ENCODE measurements at places on chromosomes 2 and 18.

DNA sequence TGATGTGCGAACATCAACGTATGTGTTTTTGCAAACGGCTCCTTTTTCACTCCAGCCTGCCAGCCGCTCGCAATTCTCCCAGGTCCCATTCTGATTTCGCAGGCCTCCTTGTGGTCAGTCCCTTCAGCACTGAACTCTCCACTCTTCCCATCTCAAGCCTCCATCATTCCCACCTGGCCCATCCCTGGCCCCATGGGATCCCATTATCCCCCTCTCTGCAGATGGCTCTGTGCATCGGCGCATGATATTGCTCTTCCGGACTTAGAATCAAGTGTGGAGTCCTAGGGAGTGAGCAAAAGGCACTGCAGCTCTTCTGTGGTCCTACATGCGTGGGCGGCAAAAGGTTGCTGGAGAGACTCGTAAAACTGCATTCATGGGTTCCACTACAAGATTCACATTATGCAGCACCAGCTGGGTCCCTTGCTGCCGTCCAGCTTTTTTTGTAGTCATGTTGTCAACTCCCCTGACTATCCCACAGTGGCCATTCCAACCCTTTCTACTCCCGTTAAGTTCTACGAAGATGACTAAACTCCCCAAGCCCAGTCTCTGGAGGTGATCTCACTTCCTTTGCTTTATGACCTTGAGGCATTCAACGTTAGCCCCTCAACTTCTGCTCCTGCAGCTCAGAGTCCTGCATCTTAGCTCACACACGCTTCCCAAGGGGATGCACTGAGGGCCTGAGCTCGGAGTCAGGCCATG lies 125.3 kb upstream of the NRP2 start:
- peak; percentile 13 for DNase-seq

DNA sequence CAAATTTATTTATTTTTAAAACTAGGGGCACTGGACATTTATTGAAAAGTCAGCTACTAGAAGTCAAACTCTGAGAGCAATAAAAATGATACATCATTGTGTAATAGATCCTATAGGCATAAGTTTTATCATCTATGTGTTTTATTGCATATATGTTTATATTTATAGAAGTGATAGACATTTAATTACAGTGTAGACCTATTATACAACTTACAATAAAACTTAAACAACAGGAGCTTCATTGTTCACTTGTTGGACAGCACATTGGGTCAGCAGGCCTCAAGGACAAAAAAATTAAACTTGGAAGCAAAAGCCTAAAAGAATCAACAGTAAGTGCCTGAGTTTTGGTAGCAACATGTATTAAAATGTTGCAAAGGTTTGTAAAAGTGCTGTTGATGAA lies 15.0 kb upstream of the ACTR2 start:
- DNase-seq: no peak

DNA sequence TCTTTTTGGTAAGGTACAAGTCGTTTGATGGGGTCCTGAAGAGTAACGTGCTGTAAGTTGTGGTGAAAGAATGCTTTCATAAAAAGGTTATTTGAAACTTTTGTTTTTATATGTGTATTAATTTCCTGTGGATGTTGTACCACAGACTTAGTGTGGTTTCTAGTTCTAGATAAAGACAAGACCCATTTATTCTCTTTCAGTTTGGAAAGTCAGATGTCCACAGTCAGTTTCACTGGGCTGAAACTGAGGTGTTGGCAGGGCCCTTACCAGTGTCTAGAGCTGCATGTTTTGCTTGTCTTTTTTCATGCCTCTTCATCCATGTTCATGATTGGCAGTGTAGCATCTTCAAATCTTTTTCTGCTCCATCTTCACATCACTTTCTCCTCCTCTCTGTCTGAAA lies 22.1 kb upstream of the DOCK10 start:
- DNase-seq: no peak

- DNase-seq: no peak
Measured at GRCh38 chr18:36849288-36850006, 20.5 kb downstream of the KIAA1328 start.

DNA sequence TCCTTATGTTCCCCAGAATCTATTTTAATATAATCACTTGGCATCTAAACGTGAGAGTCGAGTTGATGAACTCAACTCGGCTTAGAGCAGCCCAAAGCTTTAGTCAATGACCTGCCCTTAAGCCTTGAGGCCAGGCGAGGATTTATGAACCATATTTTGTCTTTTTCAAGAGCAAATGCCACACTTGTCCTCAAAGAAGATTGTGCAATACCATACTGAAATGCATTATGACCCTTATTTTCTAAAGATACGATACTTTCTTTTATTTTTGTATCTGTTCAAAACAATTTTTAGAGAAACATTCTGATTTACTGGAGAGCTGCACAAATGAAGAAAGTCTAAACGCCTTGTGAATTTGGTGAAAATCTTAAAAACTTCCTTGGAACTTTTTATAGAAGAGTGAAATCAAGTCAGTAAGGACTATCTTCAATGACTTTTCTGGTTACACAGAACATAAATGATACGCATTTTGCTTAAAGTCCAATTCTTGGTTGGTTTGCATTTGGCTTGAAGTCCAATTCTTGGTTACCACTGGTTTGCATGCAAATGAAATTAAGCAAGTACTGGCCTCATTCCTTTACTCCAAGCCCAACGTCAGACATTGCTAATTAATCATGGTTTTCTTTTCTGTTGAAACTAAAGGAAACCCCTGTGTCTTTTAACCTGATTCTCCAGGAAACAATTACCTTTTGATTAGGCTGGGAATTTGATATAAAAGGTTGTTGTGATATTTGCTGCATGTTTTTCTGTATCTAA lies 105.8 kb upstream of the CAVIN2 start:
- DNase-seq: no peak

DNA sequence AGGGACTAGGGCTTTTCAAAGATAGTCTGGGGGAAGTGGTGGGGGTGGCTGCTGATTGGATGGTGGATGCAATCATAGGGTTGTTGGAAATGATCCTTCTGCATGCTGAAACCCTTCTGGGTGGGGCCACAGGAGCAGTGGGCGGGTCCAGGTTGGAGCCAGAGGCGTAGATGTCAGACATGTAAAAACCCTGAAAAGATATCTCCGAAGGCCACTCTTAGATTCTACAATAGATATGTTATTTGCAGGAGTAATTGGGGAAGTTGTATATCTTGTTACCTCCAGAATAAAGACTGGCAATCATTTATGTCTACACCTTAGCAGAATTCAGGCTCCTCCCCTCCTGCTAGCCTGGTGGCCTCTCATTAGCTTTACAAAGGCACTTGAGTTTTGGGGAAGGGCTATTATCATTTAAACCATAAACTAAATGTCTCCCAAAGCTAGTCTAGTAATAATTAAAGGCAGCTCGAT lies 8.2 kb upstream of the FAM98A start:
- DNase-seq: no peak

GRCh38 chr2:74419345-74419744 lies 2.1 kb downstream of the C2orf81 start:
- no peak for DNase-seq

DNA sequence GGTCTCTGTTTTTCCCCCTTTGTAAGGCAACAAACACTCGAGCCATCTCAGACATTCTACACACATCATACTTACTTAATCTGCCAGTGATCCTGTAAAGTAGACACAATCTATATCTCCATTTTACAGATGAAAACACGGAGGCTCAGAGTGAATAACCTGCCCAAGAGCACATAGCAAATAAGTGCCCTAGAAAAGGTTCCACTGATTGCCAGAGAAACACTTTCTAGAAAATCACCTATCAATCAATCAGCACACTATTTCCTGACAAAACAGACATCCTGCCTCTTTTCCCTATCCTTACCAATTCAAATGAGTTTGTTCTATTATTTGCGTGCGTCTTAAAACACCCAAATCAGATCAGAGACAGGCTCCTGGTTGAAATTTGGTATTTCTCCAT lies 23.9 kb downstream of the SLC66A3 start:
- no peak for DNase-seq

DNA sequence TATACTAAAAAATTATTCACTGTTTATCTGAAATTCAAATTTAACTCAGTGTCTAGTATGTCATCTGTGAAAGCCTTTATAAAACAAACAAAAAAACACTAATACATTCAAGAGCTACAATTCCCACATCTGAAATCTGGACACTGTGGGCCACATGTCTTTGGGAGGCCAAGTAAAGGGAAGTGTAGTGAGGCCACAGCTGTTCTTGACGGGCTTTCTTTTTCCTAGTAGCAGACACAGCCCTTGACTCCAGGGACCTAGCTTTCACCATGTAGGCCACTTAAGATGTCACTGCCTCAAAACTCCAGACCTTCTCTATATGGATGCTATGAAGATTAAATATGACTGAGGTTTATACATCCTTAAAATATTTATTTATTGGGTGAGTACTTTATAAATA lies 91.1 kb downstream of the RBMS1 start:
- no peak for DNase-seq

DNA sequence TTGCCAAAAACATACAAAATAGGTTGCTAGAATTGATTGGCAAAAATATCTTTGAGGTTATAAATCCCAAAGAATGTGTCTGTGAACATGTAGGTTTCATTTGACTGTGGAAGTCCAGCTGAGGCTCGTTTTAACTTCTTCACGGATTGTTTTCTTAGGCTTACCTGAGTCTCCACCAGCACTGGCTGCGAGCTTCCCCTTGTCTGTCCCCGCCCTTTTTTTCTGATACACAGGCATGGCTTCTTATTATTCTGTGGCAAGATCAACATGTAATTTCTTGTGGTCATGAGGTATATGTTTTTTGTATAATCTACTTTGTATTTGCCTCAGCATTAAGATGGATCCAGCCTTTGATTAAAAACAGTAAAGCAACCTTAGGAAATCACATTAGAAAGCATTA lies 7.2 kb upstream of the SLC40A1 start:
- no peak for DNase-seq

DNA sequence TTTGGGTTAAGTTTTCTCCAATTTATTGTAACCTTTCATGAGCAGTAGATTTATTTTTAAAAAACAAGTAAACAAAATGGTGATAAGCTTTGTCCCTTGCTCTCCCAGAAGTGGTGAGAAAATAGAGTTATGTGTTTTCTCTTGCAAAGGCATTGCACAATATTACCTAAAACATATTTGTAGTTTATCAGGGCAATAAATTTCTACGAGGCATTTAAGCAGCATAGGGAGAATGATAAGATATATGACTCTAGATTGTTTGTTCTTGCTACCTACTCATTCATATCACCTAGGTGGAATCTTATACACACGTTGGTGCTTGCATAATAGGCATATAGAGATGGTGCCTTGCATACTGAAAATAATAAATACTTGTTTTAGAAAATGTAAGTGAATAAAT lies 201.7 kb downstream of the MYO1B start:
- no peak for DNase-seq

GRCh38 chr2:189370719-189371118 lies 70.6 kb upstream of the WDR75 start:
- no peak for DNase-seq

GRCh38 chr2:232236200-232236599 lies 142.4 kb upstream of the ALPP start:
- no peak for DNase-seq

- DNase-seq: no peak
Measured at GRCh38 chr2:232525199-232525598, 761 bp upstream of the CHRND start.

- no peak for DNase-seq
Measured at GRCh38 chr18:22470248-22471235, 52.8 kb upstream of the CTAGE1 start.

DNA sequence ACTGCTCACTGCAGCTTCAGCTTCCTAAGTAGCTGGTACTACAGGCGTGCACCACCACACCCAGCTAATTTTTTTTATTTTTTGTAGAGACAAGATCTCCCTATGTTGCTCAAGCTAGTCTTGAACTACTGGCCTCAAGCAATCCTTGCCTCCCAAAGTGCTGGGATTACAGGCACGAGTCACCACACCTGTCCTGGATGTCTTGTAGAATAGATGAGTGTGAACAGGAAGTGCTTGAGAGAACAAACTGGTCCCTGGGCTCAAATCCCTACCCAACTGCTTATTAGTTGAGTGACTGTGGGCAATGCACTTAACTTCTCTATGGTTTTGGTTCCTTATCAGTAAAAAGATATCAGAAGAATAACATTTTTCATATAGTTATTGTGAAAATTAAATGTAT lies 34.2 kb downstream of the PKDCC start:
- DNase-seq: no peak

DNA sequence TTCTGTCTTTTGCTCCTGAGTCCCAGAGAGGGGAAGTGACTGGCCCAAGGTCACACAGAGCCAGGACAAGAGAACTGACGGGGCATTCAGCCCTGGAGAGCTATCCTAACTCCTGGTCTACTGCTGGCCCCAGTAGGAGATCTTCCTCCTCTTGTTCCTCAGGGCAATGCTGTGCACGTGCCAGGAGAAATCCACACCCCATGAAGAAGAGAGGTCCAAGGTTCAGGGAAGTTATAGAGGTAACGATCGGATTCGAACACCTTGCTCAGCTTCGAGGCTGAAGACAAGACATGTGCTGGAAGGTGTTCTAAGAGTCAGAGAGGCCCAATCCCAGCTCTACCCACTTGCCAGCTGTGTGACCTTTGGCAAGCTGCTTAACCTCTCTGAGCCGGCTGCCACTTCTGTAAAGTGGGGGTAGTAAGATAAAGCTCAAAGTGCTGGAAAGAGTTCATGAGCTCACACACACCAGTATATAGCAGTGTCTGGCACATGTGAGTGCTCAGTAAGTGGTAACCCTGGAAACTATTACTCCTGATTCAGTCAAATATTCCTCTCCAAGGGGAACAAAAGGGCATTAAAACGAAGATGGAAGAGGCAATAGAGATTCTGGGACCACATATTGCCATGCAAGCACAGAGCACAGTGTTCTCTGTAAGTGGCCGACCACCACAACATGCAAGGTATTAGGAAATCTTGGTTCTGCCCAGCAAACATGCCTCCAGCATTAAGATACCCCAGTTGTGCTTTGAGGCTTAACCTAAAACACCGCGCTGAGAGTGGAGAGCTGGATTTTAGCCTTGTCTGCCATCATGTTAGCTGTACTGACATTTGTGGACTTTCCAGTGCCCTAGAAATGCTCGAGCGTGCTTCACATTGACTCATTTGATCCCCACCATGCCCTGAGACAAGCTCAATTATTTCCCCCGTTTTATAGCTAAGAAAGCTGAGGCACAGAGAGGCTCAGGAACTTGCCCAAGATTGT lies 25.6 kb downstream of the SERTAD2 start:
- DNase-seq: no peak

DNA sequence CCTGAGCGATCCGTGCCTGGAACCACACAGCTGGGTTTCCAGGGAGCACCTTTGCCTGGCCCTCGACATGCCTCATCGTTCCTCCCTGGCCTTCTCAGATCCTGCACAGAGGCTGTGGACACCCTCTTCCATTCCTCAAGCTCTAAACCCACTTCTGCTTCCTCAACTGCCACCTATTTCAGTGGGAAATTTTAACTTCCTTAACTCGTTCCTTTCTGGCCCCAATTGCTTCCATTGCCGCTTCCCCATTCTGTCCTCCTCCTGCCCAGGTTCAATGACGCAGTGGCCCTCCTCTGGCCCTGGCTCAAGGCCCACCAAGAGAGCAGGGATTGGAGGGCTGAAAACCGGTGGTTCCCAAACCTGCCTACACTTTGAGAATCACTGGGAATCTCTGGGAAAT lies 4.8 kb upstream of the B3GNT7 start:
- no peak for DNase-seq

GRCh38 chr2:26886736-26887135 lies 38.8 kb downstream of the DPYSL5 start:
- no peak for DNase-seq

Data from neural progenitor cell (in vitro differentiated cells).